Activated naive CD4-positive, alpha-beta T cell treated with anti-CD3 and anti-CD28 coated beads for 36 hours (primary cell): ENCODE measurements at places on chromosomes 5 and 9.

GRCh38 chr9:110276781-110277180 lies 20.5 kb upstream of the TXN start:
- DNase-seq, result no peak

GRCh38 chr9:94623253-94623652 lies 16.1 kb downstream of the FBP1 start:
- DNase-seq, result peak; percentile 61

DNA sequence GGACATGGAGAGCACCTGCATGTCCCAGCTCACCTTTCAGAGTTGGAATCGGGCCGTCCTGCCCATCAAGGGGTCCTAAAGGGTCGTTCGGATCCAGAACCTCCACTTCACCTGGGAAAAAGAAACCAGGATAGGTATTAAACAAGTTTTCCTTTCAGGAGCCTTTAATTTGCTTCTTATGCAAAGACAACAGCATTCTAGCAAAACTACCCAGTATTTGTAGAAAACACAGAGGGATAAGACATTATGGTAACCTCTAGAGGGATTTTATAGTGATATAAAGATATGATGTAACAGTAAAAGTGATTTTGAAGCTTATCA lies 174.4 kb downstream of the ROR2 start:
- no peak for DNase-seq

DNA sequence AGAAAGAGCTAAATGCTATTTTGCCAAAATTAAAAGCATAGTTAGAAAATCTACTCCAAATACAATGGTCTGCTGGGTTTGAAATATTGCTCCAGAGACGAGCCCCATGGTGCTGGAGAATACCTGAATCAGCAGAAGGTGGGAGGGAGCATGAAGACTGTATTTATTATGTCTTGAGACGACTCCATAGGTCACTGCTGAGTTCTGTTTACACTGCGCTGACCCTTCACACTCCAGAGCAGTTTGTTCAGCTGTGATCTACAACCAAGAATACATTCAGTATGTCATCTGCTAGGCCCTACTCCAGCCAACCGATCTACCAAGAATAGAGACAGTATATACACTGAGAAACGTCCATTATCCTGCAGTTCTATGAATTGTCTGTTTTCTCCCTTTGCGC lies 150.5 kb downstream of the TLE1 start:
- no peak for DNase-seq

DNA sequence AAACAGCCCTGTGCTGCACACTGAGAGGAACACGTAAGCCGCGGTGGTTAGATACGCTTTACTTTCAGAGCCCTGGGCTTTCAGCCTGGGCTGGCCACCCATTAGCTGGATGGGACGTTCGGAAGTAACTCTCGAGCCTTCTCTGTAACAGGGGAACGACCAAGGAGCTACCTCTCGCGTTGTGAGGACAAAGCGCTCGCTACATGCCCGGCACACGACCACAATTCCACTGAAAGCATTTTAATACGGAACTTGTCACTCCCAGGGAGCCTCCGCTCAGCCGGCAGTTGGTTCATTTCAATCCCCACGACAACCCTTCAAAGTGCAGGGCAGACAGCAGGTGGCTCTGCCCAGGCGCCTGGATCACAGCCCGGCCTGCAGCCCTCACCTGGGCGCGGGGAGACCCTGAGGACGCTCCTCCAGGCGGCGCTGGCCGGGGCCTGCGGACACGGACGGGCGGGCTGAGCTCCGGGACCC lies 368 bp downstream of the SURF1 start:
- DNase-seq, result no peak

DNA sequence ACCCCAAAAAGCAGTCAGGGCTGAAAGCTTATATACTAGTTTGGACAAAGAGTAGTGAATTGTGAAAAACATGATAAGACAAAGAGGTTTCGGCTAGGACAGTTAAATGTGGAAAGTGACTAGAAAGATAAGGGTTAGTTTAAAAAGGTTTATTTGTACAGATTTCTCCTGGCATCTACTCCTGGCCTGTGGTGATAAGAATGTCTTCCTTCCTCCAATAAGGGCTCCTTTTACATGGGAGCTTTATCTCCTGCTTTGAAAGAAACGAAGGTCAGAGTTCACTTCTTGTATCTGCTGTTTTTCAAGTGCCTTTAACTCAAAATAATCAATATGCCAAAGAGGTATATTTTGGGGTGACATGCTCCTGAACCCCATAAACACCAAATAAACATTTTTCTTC lies 776.1 kb upstream of the COX7C start:
- no peak for DNase-seq

GRCh38 chr9:92384375-92384774 lies 20.0 kb downstream of the OGN start:
- DNase-seq, result no peak
